ENCODE measurements at places on chromosomes 13 and 19. TPM values are rescaled to one million over a fixed set of nuclear protein-coding genes. Genes with fewer than 3 reads are reported as not detected.

DNA sequence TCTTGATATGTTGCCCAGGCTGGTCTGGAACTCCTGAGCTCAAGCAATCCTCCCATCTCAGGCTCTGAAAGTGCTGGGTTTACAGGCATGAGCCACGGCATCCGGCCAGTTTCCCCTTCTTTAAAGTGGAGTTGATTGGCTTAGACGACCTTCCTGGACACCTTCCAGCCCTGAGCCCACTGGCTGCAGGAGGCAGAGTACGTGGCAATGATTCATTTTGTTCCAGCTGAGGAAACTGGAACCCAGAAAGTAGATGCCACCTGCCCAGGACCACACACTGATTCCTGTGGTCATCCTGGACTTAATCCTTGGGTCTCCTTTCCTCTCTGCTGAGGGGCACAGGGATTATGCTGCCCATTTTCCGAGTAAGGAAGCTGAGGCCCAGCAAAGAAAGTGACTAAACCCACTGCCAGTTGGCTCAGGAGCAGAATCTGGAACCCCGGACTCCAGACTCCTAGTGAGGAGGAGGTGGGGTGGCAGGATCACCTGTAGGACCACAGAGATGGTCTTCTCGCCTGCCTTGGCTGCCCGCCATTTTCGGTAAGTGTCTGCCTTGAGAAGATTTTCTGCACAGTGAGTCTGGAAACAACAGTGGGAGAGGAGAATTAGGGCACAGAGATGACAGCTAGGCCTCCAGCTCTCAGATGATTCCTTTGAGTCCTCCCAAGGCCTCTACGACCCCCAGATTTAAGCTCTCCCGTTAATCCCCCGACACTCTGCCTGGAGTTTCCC lies 737 bp downstream of the XRCC1 start:
- DNase-seq, result no peak

The LIM2 gene
- total RNA-seq, result not detected

DNA sequence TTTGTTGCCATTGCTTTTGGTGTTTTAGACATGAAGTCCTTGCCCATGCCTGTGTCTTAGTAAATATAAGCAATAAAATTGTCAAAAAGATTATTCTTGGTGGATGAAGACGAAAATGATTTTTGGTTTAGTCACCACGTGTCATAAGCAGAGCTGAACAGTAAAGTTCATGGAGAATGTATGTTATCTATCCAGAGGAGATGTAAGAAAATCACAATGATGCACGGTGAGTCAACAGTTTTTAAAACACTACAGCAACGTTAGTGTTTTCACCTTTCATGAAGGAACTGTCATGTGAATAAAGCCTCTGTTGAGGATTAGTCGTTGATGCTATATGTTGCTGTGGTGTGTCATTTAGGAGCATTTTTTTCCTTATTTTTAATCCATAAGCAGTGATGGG lies 137.6 kb downstream of the GPC6 start:
- no peak for DNase-seq

The IRGQ gene
- 30.2 TPM for total RNA-seq

The TSHZ3 gene
- total RNA-seq, result 5.2 TPM

DNA sequence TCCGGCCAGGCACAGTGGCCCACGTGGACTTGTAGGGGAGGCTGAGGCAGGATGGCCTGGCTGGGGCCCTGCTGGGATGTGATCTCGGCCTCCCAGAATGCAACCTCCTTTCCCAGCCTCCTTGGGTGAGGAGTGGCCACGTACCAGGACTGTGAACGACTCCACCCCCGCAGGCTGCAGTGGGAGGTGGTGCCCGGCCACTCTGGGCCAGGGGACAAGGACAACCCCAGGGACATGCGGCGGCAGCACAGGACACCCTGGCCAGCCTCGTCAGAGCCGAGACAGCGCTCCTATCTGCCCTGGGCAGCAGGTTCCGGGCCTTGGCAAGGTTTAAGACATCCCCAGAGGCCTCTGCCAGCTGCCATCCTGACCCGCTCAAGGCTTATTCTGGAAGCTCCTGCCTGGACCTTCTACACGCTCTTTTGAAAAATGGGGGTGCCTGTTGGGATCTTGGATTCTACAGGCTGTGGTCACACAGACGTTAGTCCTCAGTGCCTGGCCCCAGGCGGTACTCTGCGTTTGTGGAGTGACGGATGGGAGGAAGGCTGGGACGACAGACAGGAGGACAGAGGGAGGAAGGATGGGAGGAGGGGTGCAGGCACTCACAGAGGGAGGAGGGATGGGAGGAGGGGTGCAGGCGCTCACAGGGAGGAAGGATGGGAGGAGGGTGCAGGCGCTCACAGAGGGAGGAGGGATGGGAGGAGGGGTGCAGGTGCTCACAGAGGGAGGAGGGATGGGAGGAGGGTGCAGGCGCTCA lies 19.9 kb upstream of the CACTIN start:
- no peak for DNase-seq

GRCh38 chr13:42812316-42812715 lies 30.9 kb downstream of the FAM216B start:
- DNase-seq, result no peak

DNA sequence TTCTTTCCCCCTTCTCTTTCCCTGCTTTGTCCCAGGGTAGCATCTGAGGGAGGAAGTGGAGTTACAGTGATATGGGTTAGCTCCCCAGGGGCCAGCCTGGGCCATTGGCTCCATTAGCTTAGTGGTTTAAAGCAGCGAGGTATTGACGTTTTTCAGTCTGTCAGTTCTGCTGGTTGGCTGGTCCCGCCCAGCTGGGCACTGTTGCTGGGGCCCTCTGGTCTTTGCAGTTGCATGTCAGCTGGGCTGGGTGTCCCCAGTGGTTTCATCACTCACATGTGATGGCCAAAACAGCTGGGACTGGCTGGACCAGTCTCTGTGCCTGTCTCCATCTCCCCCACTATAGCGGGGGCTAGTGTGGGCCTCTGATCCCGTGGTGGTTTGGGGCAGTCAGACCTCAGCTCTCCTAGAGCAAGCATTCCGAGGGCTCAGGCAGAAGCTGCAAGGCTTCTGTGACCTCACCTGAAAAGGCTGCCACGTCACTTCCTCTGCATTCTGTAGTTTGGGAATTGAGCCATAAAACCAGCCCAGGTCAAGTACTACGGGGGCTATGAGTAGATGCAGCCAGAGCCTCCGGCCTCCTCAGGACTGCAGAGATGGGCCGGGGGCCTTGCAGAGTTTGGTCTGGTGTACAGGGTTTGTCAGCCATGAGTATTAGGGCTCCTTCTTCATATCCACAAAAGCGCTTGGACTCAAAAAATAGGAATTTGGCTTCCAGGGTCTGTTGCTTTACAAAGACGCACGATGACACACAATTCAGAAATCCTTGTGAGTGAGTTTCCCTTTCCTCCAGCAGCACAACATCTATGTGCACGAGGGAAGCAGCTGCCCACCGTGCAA lies 30.0 kb downstream of the TSSK6 start:
- no peak for DNase-seq

The CGB1 gene
- not detected for total RNA-seq

DNA sequence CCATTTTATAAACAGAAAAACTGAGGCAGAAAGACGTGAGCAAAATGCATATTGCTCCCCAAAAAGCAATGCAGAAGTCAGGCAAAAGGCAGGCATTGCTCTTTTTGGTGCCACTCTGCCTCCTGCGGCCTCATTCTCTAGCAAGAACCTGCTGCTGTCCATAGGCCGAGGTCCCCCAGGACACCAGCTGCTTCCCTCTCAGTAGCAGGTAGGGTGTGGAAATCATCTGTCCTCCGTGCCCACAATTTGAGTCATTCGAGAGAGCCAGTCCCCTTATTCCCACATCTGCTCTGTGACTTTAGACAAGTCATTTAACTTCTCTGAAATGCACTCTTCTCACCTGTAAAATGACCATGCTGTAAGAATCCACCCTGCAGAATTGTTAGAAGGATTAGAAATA lies 50.0 kb downstream of the TNFRSF19 start:
- DNase-seq, result no peak

DNA sequence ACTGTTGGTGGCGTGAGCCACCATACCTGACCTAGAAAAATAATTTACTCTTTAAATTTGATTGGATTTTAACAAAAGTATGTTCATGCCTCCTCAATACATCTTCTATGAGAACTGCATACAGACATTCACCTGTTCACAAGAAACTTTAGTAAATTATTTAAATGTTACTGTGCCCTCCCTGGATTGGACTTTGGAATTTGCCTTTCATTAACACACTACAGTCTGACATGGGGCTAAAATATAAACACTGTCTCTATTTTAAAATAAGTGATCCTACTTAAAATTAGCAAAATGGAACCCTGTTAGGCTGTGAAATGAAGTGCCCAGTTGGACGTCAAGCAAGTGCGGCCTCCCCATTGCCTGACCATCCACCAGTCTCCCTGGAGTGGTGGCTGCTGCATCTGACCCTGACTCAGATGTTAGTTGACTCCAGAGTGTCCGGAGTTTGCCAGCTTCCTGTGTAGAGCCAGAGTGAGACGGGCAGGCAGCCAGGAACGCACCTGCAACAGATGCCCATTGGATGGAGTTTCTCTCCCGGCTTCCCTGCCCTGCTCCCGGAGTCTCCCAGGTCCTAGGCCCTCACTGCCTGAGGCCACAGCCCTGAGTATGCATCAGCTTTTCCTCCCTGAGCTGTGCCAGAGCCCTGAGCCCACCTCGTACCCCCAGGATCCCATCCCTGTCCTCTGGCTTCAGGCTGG lies 45.9 kb upstream of the ATP11A start:
- DNase-seq, result peak; percentile 54

- no peak for DNase-seq
These were observed 96.5 kb downstream of the MIPEP start for GRCh38 chr13:23792680-23793079.

The CD320 gene
- total RNA-seq, result 15.8 TPM

DNA sequence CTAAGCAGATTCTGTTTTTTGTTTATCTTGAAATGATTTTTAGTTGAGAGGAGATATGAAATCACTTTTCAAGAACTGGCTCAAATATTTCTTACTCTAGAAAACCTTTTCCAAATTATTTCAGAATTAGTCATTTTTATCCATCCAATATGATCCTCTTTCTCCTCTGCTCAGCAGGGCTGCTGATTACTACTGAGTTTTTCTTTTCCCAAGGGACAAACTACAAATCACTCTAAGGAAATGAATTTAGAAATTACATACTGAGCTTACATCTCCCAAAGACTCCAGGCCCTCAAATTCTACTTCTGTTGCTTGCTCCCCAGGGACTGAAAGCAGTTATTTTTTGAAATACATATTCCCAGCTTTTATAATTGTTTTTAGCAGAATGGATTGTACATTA lies 87.4 kb upstream of the UFM1 start:
- no peak for DNase-seq

DNA sequence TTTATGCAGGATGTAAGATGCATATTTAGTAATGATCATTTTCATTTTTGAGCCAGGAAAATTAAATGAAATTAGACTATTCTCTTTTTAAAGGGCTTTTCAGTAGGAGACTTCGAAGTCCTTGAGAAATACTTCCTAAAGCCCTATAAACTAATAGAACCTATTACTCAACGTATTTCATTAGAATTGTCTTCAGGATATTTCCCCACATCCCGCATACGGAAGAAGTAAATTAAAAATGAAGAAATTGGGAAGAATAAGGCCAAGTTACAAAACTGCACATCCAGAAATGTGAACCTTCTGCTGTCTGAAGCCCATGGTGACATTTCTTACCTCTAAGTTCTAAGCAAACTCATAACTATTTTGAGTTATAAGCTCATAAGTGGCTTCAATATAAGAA lies 66.5 kb downstream of the RXFP2 start:
- no peak for DNase-seq

The SMIM44 gene
- not detected for total RNA-seq

- no peak for DNase-seq
These were observed 287.0 kb downstream of the FGF9 start for GRCh38 chr13:21957833-21958232.

The POU2F2 gene
- 0.51 TPM for total RNA-seq

DNA sequence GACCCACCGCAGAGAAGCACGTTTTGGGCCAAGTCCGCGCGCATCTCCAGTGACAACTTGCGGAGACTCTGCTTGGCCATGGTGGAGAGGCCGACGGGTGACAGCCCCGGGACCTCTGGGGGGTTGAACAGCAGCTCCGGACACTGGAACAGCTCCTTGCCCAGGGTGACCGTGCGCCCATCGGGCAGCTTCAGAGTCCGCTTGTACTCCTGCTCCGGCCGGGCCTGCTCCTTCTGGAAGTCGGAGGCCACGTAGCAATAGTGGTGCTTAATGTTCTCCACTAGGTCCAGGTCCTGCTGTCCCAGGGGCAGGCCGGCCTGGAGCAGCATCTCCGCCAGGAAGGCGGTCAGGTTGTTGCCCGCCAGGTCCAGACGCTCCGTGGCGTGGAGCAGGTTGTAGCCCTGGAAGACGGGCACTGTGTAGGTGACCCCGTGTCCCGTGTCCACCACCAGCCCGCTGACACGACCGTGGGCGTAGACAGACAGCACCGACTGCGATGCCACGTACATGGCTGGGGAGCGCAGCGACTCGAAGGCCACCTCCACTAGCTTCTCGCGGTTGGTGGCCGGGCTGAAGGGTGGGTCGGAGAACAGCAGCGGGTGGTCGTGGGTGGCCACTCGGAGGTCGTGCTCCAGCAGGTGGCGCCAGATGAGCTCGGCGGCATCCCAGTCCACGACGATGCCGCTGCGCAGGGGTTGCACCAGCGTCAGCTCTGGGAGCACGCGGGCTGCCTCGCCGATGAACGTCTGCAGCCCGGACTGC lies 743 bp downstream of the ACTL9 start:
- no peak for DNase-seq

The TGFBR3L gene
- 3.0 TPM for total RNA-seq
